ENCODE measurements at places on chromosomes 11 and 22.

- no peak for DNase-seq
Observed at GRCh38 chr11:120400564-120401364, 64.6 kb downstream of the ARHGEF12 start.

DNA sequence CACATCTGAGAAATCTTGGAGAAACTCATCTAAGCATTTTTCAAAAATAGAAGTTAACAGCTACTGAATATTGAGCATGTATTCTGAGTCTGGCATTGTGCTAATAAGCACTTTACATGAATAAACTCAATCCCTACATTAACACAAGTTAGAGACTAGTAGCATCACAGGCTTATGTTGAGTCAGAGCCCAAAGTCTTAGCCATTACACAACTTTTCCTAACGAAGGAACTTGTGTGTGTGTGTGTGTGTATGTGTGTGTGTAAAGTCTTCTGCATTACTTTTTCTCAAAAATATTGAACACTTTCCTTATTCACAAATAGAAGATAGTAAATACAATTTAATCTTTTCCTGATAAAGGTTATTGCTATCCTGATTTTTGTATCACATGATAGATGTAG is 8.7 kb upstream of the CLPB start:
- no peak for DNase-seq

DNA sequence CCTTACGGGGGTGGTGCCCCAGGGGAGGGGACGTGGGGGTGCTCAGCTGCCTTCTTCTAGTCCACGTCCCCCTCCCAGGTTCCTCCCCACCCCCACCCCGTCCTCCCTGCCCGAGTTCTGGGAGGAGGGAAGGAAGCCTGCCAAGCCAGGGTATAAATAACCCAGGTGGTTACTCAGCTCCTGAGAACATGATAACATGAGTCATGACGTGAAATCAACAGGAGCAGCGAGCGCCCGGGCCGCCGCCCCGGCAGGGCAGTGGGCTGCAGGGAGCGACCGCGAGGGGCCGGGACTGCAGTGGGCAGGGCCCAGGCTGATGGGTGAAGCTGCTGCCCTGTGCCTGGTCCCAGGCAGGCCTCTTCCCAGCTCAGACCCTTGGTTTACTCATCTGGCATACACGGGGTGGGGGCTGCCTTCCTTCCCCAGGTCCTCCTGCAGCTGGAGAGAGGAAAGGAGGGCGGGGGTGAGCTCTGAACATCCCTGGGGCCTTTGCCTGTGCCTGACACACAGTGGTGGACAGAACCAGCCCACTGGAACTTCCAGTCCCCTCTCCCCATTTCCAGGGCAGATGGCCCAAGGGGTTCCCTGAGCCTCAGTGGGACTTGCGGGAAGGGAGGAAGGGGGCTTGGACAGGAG is 8.8 kb upstream of the PDGFB start:
- no peak for DNase-seq

GRCh38 chr11:19803506-19803998 is 90.9 kb downstream of the NAV2 start:
- no peak for DNase-seq

DNA sequence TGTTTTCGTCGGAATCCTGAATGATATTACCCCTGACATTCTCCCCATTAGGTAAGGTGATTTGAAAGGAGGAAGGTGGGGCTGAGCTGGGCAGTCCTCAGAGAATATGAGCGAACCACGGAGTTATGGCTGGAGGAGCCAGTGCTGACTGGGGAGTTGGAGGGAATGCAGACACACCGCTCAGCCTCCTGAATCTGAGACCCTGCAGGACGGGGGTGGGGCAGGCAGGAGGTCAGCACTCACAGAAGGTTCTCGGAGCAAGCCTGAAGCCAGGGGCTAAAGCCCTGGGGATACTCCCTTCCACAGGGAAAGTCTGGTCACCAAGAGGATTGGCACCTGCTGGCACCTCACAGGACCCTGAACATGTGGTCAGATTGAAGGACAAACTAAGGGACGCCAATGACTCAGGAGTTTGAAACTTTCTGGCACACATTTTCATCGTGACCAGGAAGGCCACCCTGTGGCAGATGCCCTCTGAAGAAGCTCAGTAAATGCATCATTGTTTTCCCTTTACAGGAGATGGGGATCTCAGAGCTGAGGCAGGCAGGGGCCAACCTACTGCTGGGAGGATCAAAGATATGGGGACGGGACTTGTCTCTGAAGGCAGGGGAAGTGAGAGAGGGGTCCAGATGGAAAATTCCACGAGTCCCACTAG is 26.9 kb upstream of the FCHSD2 start:
- DNase-seq: no peak

DNA sequence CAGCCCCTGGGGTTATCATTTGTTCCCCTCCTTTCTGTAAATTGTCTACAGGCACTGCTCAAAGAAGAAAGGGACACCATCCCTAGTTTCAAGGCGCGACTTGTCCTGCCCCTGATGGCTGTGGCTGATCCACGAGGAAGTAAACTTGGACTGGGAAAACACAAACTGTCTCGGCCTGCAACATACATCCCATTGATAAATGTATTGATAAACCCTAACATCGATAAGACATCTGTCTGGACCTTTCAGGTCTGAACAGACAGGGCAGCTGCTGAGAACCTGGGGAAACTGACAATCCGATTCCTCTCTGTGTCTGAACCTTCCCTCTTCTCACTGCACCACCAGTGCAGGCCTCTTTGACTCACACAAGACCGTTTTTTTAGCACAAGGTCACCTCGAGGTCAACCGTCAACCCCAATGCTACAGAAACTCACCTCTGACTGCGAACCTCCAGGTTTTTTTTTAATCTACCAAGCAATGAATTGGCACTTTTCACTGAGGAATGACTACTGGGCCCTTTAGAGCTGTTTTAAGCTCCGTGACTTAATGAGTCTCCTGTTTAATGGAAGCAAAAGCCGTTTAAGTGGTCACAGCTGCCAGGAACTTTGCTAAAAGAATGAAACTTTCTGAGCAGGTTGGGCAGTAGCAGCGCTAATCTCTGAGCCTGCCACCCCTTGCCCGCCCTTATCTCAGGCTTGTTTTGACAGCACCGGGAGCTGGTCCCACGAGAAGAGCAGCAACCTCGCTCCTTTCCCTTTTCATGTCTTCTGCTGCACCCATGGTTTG is 203.8 kb upstream of the TMEM45B start:
- DNase-seq: no peak

GRCh38 chr11:10803676-10804075 is 5.0 kb downstream of the EIF4G2 start:
- DNase-seq: no peak

DNA sequence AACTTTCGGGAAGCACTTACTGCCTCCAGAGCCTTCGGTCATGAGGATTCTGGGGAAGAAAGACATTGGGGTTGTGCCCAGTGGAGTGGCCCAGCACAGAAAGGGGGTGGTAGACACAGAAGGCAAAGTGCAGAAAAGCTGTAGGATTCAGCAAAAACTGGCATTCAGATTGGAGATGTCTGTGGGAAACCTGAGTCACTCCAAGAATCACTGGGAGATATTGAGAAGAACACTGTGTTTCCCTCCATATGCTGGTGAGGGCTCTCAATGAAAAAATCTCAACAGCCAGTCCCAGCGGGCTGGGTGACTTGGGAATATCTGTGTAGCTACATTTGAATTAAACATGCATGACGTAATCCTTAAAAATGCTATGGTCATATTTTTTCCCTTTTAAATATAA is 61.2 kb upstream of the RCN1 start:
- no peak for DNase-seq

Data from HuH-7 (cell line).